ENCODE measurements at places on chromosomes 2 and 18.

- DNase-seq = no peak
These were observed 15.0 kb upstream of the ACVR1 start for GRCh38 chr2:157890969-157891642.

- no peak for DNase-seq
These were observed 213.0 kb upstream of the HAAO start for GRCh38 chr2:43005245-43005974.

DNA sequence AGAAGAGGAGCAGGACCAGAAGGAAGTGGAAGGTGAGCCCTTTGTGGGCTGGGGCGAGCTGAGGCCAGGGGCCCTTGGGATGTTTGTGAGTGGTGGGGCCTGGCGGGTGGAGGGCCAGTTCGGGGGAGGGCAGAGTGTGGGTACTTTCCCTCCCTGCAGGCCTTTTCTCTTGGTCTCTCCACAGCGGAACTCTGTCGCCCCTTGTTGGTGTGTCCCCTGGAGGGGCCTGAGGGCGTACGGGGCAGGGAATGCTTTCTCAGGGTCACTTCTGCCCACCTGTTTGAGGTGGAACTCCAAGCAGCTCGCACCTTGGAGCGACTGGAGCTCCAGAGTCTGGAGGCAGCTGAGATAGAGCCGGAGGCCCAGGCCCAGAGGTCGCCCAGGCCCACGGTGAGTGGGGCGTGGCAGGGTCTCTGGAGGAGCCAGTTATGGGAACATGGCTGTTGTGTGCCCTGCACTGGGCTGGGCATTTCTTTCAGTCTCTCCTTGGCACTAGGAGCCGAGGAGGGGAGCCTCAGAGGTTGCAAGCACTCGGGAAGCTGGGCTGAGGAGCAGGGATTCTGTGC is 10.8 kb downstream of the STK11IP start:
- DNase-seq = no peak

DNA sequence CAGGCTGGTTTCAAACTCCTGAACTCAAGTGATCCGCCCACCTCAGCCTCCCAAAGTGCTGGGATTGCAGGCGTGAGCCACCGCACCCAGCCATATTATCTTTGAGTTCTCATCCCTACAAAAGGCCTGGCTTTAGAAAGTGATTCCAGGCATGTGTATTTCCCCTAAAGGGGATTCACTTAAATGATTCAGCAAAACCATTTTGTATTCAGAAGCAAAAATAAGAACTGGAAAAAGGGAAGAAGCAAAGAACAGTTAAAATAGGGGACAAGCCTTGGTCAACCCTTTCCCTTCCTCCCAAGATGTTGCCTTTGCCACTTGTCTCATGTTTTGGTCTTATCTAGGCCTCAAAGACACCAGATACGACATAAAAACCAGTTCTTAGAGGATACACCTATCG is 10.5 kb downstream of the TM4SF20 start:
- DNase-seq = no peak

DNA sequence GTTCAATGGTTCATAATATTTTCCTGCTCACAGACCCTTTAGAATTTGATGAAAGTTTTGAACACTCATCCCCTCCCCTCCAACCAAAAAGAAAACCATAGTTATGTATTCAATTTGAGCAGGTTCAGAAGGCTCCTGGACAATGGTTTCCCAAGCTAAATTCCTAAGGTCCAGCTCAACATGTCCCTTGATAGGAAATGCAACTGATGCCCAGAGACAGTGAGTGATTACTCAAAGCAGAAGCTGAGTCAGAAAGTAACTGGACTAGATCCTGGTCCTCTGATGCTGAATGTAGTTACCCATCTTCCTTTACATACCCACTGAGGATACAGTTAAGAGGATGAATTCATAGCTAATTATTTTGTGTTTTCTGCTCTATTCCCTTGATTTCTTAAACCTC is 218.9 kb upstream of the NCKAP5 start:
- no peak for DNase-seq

- DNase-seq = no peak
These were observed 182.3 kb downstream of the FTCDNL1 start for GRCh38 chr2:199668645-199669044.

GRCh38 chr2:26298638-26299393 is 47.1 kb upstream of the SELENOI start:
- peak; percentile 51 for DNase-seq

- DNase-seq = no peak
These were observed 19.8 kb upstream of the DDX18 start for GRCh38 chr2:117794668-117795067.

GRCh38 chr2:100485396-100485795 is 15.1 kb downstream of the NMS start:
- no peak for DNase-seq

GRCh38 chr18:13067124-13067523 is 76.0 kb downstream of the CEP192 start:
- no peak for DNase-seq

- no peak for DNase-seq
These were observed 225.5 kb upstream of the GALNT5 start for GRCh38 chr2:157032017-157032416.

DNA sequence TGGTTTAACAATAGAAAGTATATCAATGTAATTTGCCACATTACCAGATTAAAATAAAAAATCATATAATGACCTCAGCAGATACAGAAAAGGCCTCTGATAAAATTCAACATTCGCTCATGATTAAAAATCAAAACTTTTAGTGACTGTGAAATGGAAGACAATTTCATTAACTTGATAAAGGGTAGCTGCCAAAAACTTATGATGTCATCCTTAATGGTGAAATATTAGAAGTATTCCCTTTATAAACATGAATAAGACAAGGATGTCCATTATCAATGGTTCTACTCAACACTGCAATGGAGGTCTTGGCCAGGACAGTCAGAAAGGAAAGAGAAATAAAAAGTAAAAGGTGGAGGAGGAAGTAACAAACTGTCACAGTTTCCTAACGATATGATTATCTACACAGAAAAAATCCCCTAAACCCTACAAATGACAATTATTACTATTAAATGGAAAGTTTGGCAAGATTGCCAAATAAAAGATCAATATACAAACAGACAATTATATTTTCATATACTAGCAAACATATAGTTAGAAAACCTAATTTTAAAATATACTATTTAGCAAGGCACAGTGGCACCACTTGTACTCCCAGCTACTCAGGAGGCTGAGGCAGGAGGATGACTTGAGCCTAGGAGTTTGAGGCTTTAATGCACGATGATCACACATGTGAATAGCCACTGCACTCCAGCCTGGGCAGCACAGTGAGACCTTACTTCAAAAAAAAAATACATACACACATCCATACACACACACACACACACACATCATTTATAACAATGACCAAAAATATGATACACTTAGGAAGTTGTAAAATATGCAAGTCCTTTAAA is 12.8 kb downstream of the METTL8 start:
- DNase-seq = no peak

- no peak for DNase-seq
These were observed 30.9 kb downstream of the NOL10 start for GRCh38 chr2:10658914-10659257.

DNA sequence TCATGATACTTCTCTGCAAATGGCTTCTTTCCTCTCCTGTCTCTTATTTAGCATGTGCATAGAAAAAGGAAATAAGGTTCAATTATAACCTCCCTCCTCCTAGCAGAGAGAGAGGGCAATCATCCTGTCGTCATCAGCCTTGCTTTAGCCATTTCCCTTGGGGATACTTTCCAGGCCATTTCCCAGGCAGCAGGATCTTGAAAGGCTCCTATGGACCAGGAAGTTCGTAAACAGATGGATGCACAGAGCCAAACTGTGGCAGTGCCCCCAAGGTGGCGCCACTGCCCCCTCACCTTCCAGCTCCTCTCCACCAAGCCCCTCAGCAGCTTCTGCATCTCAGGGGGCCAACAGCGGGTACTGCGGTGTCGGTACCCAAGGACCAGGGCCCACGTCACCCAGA is 157.4 kb downstream of the DTNA start:
- no peak for DNase-seq

GRCh38 chr18:47727409-47727808 is 203.1 kb downstream of the SMAD2 start:
- no peak for DNase-seq

DNA sequence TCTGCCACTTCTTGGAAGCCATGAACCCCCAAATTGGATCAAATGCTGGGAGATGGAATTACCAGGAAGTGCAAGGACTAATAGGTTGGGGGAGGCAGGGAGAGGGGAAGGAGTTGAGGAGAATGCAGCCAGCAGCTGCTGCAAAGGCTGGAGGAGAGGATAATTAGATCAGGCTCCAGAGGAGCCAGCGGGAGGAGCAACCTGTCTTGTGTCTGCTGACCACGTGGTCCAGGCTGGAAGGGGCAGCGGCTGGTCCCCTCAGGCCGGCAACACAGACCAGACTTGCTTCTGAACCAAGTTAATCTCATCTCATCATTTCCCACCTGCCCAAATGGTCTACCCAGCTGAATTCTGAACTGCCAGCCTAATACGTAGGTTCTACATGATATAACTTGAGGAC is 68.3 kb downstream of the MRO start:
- DNase-seq = no peak

GRCh38 chr2:207594731-207595130 is 30.5 kb downstream of the METTL21A start:
- no peak for DNase-seq

GRCh38 chr2:121284463-121285449 is at the start of gene TFCP2L1:
Gene TFCP2L1 (minus strand): TSS chr2:121285202. CDS start chr2:121285109, 93 bp downstream.
- DNase-seq = no peak

- DNase-seq = no peak
These were observed 66.9 kb upstream of the MCFD2 start for GRCh38 chr2:46982351-46983064.

DNA sequence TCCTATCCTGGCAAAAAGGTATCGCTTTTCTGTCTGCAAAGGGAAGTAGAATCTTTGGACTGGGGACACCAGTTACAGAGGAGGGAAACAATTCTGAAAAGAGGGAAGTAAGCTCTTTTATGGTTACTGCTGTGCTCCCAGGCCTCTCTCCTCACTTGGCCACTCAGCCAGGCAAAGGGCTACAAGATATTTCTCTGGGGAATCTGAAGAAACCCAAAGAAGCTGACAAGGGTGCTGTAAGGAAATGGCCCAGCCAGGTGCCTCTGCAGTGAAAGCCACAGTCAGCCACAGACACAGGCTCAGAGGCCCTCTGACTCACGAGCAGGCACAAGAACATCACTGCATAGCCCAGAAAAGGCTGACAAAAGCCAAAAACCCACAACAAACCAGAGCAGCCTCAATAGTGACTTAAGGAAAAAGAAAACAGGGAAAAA is 5.8 kb downstream of the HDLBP start:
- peak; percentile 59 for DNase-seq

DNA sequence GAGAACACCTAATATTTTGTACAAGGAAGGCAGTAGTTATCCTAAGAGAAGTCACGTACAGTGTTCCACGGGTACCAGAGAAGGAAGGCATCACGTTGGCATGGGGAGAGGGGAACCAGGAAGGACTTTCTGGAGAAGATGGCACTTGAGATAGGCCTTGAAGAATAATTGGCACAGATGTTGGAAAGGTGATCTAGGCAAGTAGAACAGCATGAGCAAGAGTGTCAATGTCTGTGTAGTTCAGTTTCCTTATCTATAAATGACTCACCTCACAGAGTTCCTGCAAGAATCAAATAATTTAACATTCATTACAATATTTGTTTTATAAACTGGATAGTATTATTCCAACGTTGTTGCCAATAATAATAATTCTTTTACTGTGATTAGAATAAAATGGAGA is 48.3 kb upstream of the BZW1 start:
- no peak for DNase-seq

DNA sequence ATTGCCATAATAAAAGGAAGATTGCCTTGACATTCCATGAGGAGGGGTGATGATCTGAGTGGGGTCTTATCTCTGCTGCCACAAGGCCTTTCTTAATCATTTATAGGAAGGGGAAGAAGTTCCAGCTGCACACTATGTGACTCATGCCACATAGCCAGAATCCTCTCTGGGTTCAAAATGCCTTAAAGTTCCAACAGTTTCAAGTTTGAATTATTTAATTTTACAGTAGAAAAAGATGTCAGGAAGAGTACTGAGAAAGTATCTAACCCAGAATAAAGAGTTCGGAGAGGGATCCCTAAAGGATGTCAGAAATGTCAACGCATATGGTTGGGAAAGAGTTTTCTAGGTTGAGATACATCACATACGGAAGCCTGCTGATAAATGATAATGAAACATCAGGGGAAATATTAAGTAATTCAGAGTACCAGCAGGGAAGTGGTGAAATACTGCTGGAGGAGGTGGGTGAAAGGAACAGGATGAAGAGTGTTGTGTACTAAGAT is 999.9 kb downstream of the TSN start:
- DNase-seq = no peak

DNA sequence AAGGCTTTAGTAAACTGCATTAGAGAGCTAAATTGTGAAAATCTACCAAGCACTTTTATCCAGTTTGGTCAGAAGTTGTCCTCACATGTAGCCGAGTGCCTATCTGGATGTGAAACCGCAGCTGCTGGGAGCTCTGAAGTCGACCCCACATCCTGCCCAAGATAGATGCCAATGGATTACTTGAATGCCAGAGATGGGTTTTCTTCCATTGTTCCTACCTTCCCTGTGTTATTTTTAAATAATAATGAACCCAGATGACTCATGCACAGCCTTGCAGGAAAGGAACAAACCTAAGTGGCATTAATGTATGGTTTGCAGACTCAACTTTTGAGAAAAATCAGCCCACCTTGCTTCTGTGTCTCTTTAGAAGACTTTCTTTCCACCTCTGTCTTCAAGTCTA is 408.5 kb downstream of the FBXO15 start:
- no peak for DNase-seq

GRCh38 chr2:95261602-95262001 is 12.6 kb upstream of the PROM2 start:
- no peak for DNase-seq

GRCh38 chr2:241904011-241904718 is 34.6 kb downstream of the RTP5 start:
- DNase-seq = no peak

DNA sequence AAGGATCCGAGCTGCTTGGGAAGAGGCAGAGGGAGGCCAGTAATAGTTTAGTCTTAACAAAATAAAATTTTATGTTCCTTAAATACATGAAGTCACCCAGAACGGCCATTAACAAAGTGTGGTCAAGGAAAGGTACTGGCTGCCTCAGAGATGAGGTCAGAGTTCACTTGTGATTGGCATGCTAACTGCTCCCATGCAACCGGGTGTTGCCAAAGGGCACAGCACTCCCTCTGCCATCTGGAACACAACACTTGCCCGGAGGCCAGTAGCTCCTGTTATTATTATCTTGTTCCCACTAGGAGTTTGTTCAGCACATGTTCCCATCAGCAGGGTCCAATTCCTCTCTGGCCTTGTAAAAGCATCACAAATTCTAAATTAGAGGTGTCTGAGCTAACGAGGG is 207.0 kb downstream of the CYP26B1 start:
- DNase-seq = no peak

DNA sequence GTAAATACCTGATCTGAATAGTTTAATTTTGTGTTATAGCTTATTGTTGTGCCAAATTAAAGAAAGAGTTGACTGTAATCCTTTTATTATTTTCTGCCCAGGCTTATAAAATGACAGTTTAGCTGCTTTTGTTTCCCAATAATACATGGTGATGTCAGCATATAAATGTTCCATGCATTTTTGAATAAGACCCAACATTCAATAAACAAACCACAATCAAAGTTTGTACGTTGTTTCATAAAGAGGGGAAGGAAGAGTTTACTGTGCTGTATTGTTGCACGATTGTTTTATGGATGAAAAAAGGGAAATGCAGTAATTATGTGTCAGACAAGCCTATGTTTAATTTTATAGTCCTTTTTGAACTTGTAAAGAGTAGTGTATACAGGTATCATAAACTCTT is 177.2 kb upstream of the SCN7A start:
- no peak for DNase-seq

Measured in activated naive CD4-positive, alpha-beta T cell treated with anti-CD3 and anti-CD28 coated beads, Interleukin-2, amount 50 U/mL, for 16 hours (primary cell).